CMK (cell line): ENCODE measurements at places on chromosomes 13 and 19.

DNA sequence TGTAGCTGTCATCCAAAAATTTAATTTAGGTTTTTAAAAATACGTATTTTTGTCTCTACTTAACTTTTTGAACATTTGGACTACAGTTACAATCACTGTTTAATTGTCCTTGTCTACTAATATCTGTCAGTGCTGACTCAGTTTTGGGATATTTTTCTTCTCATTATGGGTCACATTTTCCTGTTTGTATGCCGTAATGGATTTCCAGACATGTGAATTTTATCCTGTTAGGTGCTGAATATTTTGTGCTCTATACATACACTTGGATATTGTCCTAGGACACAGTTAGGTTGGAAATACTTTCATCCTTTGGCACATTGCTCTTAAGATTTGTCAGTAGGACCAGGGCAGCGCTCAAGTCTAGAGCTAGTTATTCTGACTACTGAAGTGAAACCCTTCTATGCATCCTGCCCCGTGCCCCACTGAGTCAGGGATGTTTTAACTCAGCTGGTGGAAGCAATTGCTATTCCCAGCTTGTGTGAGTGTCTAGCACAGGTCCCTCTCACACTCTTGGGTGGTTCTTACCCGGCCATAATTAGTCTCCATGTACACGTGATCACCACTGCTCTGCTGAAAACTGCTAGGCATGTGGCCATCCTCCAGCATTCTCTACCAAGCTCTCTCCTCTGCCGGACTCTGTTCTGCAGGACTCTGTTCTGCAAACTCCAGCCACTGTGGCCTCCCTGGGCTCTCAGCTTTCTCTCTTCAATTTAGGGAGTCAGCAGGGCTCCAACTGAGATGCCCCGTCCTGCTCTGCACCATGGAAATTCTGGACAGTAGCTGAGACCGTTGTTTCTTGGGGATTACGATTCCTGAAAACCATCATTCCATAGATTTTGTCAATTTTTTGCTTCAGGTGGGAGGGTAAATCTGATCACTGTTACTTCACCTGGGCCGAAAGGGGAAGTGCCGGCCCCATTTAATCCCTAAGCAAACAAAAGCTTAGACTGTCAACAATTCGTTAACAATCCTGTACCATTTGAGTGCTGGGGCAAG is 11.1 kb downstream of the PROZ start:
- DNase-seq = no peak

- DNase-seq = no peak
Measured at GRCh38 chr19:47019431-47020041, at the start of gene NPAS1. TSS of gene NPAS1 (plus strand) at chr19:47019837. CDS start at chr19:47021048, 1,211 bp downstream.

DNA sequence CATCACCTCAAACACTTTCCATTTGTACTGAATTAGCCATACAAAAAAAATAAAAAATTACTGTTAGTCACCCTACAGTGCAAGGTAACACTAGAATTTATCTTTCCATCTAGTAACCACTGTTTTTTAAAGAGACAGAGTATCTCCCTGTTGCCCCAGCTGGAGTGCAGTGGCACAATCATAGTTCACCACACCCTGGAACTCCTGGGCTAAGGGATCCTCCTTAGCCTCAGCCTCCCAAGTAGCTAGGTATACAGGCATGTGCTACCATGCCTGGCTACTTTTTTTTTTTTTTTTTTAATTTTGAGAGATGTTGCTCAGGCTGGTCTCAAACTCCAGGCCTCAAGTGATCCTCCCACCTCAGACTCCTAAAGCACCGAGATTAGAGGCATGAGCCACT is 17.9 kb downstream of the ANKRD10 start:
- no peak for DNase-seq

- no peak for DNase-seq
Measured at GRCh38 chr13:32019612-32020233, 11.9 kb upstream of the FRY start.

- DNase-seq = no peak
Measured at GRCh38 chr13:44394658-44395057, 21.0 kb downstream of the SERP2 start.

- DNase-seq = no peak
Measured at GRCh38 chr19:55581145-55581822, 636 bp upstream of the ZNF579 start.

- no peak for DNase-seq
Measured at GRCh38 chr19:2097203-2097885, 629 bp downstream of the IZUMO4 start.

GRCh38 chr13:112910016-112910415 is 59.0 kb upstream of the MCF2L start:
- DNase-seq = no peak
